ENCODE measurements at places on chromosomes 12 and 14.

GRCh38 chr14:85437148-85437547 is 92.8 kb upstream of the FLRT2 start:
- peak; percentile 94 for DNase-seq

GRCh38 chr12:66851134-66851533 is 172.3 kb upstream of the GRIP1 start:
- no peak for DNase-seq

DNA sequence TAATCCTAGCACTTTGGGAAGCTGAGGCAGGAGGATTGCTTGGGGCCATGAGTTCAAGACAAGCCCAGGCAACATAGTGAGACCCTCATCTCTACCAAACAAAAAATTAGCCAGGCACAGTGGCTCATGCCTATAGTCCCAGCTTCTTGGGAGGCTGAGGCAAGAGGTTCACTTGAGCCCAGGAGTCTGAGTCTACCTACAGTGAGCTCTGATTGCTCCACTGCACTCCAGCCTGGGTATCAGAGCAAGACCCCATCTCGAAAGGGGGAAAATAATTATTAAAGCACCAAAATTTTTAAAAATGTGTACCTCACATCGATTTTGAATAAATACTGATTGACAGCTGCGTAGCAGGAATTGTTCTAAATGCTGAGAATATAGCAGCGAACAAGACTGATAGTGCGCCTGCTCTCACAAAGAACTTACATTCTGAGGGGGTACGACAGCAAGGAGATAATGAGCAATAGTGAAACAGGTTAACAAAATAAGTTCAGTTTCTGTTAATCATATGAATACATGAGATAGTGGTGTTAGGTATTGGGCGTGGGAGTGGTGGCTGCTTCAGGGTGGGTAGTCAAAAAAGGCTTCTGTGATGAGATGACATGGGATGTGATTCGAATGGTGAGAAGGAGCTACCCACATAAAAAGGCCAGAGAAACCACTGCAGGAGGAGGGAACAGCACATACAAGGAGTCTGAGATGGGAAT is 19.6 kb downstream of the HCFC2 start:
- no peak for DNase-seq

- DNase-seq, result no peak
Measured at GRCh38 chr12:3601461-3602150, 110.6 kb downstream of the PRMT8 start.

GRCh38 chr12:89350630-89351488 is 1.4 kb downstream of the DUSP6 start:
- DNase-seq, result no peak

GRCh38 chr14:89418452-89418851 is 1.4 kb upstream of the FOXN3 start:
- DNase-seq, result no peak

DNA sequence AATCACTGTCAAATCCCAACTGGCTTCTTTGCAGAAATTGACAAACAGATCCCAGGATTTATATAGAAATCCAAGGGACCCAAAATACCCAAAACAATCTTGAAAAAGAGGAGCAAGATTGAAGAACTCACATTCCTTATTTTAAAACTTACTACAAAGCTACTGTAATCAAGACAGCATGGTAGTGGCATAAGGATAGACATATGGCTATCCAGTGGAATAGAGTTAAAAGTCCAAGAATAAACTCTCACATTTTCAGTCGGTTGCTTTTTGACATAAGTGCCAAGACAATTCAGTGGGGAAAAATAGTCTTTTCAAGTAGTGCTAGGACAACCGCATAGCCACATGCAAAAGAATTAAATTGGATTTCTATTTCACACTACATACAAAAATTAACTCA is 81.0 kb upstream of the HOXC13 start:
- DNase-seq, result no peak

GRCh38 chr12:57049119-57049446 is 846 bp downstream of the MYO1A start:
- no peak for DNase-seq

DNA sequence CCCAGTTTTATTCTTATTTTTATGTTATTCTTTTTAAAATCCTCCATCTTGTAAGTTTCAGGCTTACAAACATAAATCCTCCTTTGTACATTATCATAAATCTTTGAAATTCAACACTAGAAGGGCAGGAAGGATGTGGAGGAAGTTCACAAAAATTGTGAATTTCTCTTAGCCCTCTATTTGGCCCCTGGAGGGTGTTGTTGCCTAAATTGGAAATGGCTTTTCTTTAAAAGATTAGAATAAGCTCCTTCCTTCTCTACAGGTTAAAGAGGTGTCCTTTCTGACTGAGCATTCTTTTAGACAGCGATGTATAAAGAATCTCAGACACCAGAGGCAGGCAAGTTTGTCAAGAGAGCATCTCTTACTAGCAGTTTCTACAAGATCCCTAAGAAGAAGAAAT is 391.7 kb upstream of the OR4E1 start:
- DNase-seq, result no peak

DNA sequence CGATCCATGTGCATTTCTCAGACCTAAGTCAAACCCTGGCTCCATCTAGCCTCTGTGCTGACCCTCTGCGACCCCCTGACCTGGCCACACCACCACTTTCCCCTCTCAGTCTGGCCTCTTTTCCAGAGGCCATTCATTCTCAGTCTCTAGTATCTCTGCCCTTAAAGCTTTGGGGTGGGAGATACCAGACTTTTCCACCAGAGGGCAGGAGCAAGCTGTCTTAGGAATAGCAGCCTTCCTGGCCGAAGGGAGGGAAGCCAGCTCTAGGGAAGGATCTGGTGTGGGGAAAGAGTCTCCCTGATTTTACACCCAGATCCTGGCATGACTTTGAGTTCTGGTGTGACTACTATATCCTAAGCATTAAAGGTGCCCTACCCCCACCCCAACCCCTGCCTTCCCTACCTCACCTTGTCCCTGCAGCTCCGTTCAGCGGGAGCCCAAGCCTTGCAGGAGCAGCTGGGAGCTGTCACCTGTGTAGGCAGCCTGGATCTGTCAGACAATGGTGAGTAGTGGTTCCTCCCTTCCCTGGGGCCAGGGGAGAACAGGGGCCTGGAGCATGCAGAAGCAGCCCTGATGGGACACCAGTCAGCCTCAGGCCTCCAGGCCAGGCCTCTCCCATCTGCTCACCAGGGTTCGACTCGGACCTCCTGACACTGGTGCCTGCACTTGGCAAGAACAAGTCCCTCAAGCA is 6.6 kb downstream of the CARMIL3 start:
- peak; percentile 31 for DNase-seq

All from astrocyte (in vitro differentiated cells and primary cell).